Stimulated activated CD8-positive, alpha-beta memory T cell treated with anti-CD3 and anti-CD28 coated beads, Interleukin-4, amount 100 ng/mL, for 1 hour (primary cell): ENCODE measurements at places on chromosomes 4 and X.

GRCh38 chrX:110871839-110872238 lies 76.2 kb upstream of the CHRDL1 start:
- no peak for DNase-seq

DNA sequence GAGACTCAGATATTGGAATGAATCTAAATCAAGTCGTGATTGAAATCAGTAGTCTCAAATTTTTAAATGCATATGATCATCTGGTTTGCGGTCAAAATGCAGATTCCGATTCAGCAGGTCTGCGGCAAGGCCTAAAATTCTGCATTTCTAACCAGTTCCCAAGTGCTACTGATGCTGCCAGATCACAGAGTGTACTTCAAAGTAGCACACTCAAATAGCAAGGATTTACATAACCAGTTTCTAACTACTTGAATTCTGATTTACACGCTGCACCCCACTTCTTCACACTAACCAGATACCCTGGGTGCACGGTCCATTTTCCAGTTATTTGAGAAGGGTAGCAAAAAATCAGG lies 752 bp downstream of the MBTPS2 start:
- DNase-seq = no peak

DNA sequence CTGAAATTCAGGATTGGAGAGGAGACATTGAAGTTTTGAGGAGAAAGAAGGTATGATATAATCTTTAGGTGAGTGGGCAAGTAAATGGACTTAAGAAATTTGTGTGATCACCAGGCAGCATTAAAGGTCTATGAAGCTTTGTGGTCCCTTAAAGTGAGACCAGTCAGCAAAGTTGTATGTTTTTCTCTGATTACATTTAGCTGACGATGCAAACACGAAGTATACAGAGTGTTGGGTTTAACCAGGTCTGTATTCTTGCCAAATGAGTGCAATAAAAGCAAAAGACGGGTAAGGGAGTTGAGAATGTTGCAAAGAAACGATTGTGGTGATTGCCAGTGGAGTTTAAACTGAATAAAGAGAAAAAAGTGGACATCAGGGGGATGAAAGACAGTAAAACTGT lies 11.6 kb upstream of the YIPF6 start:
- DNase-seq = no peak

DNA sequence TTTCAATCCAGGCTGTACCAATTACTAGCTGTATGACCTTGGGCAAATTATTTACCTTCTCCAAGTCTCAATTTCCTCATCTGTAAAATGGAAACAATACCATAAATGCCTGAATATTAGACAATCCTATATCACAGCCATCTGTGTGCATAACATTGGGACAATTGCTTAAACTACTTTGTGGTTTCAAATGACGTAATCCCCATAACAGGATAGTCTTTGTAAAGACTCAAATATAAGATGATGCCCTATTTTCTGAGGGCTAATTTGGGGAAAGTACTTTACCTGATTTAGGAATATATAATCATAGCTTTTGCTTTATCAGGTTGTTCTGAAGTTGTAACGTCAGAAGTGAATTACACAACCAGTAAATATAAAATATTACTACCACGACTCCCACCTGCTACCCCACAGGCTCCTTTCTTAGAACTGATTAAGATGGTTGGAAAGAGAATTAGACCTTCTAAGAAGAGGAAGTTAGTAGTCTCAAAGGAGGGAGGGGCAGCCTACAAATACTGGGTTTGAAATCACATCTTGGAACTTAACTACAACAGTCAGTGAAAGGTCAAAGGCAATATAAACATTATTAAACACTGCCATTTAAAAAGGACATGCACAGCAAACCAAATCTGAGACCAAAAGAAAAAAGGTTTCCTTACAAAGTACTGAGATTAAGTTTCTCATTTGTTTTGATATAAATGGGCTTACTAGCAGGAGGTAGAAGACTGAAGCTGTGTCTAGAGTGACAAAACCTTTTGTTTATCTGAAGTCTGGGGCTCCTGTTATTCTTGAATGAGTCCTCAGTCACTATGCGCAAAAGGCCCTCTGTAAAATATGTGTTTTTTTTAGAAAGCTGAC lies 215.0 kb downstream of the SCFD2 start:
- DNase-seq = no peak

DNA sequence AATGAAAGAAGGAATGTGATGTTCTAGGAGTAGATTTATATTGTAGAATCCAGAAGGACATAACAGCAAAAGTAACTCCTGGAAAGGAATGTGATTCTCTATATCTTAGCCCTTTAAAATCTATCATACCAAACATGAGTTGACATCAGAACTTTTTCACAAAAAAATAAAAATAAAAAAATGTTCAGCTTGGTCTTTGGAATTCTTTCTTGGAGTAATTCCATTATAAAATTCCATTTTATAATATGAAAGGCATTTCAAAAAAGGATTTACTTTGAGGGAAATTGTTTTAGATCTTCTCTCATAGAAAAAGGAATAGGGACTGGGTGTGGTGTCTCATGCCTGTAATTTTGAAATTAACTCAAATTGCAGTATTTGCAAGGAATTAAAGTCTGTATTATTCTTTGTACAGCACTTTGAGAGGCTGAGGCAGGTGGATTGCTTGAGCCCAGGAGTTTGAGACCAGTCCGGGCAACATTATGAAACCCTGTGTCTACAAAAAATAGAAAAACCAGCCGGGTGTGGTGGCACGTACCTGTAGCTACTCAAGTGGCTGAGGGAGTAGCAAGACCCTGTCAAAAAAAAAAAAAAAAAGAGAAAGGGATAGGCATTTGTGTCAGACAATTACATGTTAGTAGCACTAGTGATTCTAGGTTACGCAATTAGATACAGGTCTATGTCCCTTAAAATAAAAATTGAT lies 134.9 kb downstream of the SLC4A4 start:
- no peak for DNase-seq

DNA sequence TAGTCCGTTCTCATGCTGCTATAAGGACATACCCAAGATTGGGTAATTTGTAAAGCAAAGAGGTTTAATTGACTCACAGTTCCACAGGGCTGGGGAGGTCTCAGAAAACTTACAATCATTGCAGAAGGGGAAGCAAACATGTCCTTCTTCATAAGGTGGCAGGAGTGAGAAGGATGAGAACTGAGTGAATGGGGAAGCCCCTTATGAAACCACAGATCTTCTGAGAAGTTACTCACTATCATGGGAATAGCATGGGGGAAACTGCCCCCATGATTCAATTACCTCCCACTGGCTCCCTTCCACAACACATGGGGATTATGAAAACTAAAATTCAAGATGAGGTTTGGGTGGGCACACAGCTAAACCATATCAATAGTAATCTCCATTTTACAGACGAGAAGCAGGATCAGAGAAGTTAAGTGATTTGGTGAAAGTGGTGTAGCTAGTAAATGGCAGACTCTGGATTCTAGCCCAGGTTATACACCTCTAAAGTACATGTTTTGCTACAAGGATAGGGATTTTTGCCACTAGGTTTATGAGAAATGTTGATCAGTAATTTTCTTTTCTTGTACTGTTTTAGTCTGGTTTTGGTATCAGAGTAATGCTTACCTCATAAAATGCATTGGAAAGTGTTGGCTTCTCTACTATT lies 47.3 kb upstream of the C1GALT1C1 start:
- DNase-seq = no peak

GRCh38 chr4:170134821-170135220 lies 45.1 kb upstream of the AADAT start:
- DNase-seq = no peak

- DNase-seq = no peak
Observed at GRCh38 chr4:173237762-173238161, 69.2 kb downstream of the GALNT7 start.

DNA sequence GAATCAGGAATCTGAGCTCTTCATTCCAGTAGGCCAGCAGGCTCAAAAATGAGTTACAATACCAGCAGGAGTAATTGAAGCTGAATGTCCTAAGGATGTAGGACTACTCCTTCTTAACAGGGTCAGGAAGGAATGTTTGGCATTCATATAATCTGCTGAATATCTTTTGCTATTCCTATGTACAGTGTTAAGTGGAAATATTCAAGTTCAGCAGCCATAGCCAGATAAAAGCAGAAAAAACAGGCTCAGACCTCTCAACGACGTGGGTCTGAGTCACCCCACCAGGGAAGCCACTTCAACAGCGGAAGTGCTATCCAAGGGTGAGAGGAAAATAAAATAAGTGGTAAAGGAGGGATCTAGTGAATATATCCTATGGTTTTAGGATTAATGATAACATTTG lies 577.0 kb downstream of the SPOCK3 start:
- DNase-seq = no peak

DNA sequence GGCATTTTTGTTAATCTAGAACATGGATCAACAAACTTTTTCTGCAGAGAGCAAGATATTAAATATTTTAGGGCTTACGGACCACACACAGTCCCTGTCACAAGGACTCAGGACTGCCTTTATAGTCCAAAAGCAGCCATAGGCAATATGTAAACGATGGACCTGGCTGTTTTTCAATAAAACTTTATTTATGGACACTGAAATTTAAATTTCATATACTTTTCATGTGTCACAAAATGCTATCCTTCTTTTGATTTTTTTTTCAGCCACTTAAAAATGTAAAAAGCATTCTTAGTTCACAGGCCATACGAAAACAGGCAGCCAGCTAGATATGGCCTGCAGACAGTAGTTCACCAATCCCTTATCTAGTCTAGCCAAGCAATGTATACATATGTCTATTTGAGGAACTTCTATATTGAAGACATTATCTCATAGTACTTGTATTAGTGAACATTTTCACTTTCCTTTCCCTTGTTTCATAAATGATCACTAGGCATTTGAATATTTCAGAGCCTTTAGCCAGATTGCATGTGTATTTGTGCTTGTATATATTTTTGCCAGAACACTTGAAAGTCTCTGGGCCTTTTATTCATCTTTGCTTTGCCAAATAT lies 350.9 kb downstream of the RPA4 start:
- DNase-seq = no peak

- DNase-seq = peak; percentile 31
Observed at GRCh38 chrX:150693725-150694574, 754 bp downstream of the MTMR1 start.

DNA sequence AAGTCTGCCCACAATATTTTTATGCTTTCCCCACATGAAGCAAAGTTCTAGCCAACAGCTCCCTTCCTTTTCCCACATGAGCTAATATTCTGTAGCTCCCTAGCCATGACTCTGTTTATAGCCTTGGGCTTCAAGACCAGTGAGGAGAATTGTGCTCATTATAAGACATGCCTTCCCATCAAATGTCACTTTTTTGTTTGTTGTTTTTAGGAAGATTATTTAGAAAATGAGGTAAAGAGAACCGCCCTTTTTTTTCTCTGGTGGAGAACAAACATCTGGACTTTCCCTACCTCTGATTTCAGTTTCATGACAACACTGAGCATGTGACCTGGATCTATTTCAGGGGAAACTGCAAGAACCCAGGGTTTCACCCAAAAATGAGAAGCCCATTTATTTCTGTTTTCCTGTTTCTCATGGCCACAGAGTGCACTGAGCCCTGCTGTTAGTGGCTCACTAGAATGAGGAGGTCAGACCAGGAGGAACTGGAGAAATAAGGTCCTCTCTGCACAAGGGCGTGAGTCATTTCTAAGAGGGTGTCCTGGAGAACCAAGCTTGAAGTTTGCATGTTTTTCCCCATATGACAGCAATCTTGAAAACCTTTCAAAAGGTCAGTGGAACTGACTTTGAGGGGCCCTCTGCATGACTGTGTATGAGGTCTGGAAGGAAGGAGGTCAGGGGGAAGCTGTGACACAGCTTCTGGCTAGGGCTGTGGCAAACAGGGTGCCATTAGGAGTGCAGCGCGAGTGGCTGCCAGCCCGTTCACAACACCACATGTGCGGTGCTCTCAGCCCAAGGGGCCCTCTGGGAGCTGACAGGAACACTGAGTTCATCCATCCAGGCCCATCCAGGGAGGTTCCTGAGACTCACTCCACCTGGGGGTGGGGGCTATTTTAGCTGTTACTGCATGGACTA lies 55.2 kb downstream of the CHST7 start:
- DNase-seq = no peak

GRCh38 chr4:151946718-151947117 lies 185.9 kb upstream of the GATB start:
- no peak for DNase-seq

DNA sequence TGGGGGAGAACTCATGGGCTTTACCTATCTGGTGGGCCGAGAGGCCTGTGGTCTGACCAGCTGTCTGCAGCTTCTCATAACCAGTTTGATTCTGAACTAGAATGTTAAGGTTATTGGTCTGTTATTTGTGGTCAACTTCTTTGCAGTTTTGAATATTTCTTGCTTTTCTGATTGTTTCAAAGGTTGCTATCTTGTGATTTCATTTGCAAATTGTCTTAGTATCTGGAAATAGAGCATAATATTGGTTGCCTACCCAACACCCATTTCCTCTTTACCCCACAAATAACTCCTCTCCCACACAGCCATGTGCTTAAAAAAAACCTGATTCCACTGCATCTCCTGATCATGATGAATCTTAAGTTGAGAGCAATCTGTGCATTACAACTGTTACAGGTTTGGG lies 39.1 kb upstream of the BMP2K start:
- DNase-seq = no peak

- DNase-seq = no peak
Observed at GRCh38 chrX:140766024-140766611, 56.6 kb downstream of the LINC00632 start.

DNA sequence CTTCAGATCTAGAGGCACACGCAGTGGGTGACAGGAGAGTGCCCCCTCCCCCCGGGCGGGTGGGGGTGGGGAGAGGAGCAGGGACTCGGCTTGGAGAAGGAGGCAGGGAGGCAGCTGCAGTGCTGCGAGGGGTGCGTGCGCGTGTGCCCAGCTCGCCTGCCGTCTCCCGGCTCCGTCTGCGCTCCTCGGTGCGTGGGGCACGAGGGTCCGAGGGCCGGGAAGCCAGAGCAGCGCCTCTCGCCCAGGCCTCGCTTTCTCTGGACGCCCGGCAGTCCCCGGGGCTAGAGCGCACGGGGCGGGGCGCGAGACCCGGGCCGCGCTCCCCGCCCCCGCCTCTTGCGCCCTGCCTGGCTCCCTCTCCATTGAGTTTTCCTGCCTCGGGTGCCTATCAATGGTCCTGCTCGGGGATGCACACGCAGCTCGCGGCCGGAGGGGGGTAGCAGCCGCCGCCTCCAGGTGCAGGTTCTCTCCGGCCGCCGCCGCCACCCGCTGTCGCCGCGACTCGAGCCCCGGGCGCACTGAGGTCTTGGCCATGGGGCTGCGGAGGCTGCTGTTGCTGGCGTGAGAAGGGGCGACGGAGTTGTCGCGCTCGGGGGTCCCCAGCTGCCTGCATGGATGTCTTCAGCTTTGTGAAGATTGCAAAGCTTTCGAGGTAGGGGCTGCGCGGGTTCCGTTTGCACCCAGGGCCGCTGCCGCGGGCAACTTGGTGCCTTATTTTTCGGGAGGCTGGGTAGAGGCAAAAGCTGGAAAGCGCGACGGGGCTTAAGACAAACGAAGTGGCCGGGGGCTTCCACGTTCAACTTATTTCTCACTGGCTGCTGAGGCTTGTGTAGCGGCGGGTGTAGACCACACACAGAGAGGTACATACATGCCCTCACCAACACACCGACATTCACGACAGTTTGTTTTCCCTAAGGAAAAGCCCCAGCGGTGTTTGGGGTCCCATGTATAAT lies at the start of gene FRMPD4:
Gene FRMPD4 (plus strand): TSS at position 113 of the 953 bp plus-strand sequence. CDS start 499 bp downstream, at position 612.
- no peak for DNase-seq

GRCh38 chrX:134716620-134717012 lies 58.3 kb upstream of the PLAC1 start:
- no peak for DNase-seq

- no peak for DNase-seq
Observed at GRCh38 chrX:77293331-77293995, 153.7 kb upstream of the FGF16 start.

GRCh38 chrX:97260679-97261078 lies 377.0 kb downstream of the RPA4 start:
- DNase-seq = no peak

- DNase-seq = no peak
Observed at GRCh38 chr4:1240721-1241465, 8.0 kb downstream of the CTBP1 start.
